Activated CD4-positive, CD25-positive, alpha-beta regulatory T cell treated with anti-CD3 and anti-CD28 coated beads, Interleukin-2, amount 50 U/mL, for 16 hours (primary cell): ENCODE measurements at places on chromosomes 7 and 10.
A peak's percentile ranks its signal among the peaks of the same experiment; 100 is the strongest.

DNA sequence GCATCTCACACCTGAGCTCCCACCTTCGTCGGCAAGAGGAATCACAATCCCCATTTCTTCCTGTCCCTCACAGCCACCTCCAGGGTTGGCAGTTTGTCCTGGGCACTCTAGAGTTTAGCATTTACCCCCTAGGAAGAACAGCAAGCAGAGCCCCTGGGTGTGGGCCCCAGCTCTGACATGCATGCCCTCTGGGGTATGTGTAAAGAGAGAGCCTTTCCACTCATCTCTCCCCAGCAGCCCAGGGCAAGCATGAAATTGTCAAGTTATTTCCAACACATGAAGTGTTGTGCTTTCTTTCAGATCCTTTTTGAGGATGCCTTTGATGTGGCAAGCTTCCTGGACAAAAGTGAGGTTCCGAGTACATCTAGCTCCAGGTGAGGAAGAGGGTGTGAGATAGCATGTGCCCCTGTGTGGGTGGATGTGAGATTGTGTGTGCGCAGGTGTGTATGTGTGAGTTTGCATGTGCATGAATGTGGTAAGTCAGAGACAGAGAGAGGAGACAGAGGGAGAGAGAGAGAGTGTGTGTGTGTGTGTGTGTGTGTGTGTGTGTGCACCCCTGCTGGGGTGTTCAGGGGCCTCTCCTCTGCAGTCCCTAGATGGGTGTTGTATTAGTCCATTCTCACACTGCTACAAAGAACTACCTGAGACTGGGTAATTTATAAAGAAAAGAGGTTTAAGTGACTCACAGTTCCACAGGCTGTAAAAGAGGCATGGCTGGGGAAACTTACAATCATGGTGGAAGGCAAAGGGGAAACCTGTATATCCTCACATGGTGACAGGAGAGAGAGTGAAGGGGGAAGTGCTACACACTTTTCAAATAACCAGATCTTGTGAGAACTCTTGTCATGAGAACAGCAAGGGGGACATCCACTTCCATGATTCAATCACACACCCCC is 18.1 kb downstream of the STRA8 start:
- DNase-seq: no peak

GRCh38 chr10:101319241-101319915 is 34.6 kb upstream of the BTRC start:
- no peak for DNase-seq

- DNase-seq: no peak
Observed at GRCh38 chr7:52584041-52584440, 451.4 kb upstream of the POM121L12 start.

DNA sequence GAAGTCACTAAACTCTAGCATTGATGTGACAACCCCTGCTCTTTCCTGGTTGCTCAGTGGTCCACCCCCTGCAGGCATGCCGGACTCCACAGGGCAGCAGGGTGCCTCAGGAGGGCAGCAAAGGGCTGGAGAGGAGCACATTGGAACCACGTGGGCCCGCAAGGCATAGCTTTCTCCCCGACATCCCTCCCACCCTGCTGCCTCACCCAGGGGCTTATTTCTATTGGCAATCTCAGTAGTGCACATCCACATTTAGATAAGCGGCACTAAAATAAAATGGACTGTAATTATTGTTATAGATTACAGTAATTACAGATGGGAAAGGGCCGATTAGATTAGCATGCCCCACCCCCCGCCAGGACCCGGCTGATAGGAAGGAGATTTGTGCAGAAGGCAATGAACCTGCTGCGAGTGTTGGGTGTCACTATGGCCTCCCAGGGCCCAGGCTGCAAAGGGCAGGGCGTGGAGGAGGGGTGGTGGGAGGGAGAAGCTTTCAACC is 580.1 kb downstream of the GRID1 start:
- DNase-seq: no peak

DNA sequence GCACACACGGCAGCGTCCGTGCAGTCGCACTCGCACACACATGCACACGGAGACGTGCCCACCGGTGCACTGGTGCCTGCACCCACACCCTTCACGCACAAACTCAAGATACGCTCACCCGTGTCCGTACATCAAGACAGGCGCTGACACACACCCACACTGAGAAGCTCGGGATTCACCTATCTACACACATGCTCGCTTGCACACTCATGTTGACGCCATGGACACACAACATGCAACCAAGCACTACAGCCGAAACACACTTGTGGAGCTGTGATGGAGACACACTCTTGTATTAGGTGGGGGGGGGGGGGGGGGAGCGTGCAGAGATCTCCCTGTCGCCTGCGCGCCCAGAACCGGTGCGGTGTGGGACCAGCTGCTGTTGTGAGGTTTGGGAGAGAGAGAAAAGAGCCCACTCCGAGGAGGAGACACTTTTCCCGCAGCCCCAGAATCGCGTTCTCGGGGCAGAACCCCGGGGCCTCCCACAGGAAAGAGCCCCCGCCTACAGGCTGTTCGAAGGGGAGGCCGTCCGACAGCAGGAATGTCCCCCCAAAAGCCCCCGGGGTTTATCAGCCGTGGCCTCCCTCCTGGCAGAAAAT is 605 bp upstream of the NFKB2 start:
- no peak for DNase-seq

GRCh38 chr10:72015841-72016240 is 51.6 kb downstream of the CHST3 start:
- DNase-seq: no peak

DNA sequence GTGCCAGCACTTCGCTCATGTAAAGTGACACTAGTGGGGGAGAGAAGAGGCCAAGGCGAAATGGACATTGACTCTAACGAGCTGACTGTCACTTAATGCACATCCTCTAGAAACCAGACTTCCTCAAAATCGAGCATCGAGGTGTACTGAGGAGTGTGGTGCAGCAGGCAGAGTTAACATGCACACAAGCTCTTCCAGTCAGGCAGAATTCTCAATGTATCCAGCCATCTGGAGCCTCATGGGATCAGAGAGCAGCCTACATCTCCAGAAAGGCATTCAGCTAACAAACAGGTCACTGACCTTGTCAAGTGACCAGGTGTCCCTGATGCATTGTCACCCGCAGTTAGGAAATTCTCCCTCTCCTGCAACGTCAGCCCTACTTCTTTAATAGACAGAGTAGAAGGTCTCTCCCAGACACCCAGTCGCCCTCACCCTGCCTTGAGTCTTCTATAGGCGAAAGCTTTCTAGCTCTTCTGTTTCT is 259.8 kb upstream of the AOAH start:
- no peak for DNase-seq

DNA sequence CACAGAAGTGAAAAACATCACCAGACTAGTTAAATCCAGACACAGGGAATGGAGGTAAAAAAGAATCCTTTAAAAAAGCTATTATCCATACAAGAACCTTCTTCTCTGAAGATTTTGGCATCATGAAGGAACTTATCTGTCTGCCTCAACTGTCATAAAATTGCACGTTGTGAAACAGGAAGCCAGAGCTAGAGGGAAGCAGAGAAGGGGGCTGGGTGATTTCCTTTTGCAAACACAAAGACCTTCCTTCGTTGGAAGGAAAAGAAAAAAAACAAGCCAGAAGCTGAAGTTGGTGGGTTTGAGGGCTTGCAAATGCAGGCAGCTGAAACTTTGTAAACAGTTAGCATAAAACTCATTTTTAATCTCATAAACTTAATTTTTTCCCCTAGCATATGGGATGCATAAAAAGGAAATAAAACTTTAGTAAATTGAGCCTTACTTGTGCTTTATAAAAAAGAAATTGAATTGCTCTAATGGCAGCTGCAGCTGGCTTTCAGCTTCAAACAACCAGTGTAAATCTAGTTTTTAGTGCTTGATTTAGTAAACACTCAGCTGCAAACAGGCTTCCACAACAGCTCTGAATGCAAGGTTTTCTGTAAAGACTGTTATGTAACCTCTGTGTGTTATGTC is 101.6 kb downstream of the OTUD1 start:
- no peak for DNase-seq

DNA sequence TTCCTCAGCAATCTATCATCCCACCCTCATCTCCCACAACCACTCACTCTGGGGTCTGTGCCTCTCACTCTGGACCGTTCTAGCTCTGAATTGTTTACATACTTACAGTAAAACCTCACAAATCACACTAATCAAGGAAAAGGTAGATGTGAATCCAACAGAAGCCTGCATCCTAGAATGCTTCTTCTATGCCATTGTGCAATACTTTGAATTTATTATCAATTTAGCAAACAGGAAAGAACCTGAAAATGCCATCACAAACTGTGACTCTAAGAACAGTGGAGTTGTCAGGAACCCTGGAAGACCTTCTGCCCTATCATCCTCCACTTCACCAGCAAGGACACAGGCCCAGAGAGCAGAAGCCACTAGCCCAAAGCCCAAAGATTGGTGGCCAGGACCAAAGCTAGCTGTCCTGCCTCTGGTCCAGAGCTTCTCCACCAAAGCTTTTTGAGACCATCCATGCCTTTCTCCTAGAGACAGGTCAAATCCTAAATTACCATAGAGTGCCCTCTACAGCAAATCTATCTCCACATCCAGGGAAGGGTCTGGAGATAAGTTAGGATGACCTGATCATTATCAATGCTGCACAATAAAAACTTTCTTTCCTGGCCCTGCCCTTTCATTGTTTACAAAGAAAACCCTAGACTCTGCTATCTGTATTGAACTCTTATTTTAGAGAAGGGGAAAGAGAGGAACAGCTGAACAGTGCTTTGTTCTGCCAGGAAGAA is 2.4 kb downstream of the SORBS1 start:
- DNase-seq: no peak

- no peak for DNase-seq
Observed at GRCh38 chr7:90563286-90563685, 32.8 kb upstream of the CDK14 start.

DNA sequence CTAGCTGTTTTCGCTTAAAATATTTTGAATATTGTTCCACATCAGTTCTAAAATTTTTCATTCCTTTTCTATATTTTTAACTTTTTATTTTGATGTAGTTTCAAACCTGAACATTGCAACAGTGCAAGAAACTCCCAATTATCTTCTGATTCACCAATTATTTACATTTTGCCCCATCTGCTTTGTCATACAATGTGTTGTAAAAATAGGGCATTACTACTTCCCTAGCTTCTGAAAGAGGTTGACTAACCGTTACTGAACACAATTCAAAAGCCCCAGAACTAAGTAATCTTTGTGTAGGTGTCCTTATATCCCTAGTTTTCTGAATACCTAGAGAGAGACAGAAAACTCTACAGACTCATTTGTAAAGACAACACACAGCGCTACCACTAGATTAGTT is 86.7 kb downstream of the AVL9 start:
- DNase-seq: no peak

DNA sequence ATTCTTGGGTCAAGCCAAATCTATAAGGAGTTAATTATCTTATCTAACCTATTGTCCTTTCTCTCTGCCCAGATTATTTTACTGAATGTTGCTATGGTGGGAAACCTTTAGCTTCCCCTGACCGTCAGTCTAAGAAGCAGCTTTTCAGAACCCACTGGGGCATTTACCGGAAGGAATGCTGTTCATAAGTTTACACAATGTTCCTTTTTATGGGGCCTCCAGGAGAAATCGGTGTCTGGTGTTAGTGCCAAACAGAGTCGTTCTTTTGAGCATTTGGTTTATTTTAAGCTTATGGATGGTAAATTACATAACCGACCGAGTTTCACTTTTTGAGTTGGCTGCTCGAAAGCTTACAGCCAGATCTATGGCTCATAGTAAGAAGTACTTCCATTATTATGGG is 111.9 kb downstream of the CACNB2 start:
- DNase-seq: no peak

DNA sequence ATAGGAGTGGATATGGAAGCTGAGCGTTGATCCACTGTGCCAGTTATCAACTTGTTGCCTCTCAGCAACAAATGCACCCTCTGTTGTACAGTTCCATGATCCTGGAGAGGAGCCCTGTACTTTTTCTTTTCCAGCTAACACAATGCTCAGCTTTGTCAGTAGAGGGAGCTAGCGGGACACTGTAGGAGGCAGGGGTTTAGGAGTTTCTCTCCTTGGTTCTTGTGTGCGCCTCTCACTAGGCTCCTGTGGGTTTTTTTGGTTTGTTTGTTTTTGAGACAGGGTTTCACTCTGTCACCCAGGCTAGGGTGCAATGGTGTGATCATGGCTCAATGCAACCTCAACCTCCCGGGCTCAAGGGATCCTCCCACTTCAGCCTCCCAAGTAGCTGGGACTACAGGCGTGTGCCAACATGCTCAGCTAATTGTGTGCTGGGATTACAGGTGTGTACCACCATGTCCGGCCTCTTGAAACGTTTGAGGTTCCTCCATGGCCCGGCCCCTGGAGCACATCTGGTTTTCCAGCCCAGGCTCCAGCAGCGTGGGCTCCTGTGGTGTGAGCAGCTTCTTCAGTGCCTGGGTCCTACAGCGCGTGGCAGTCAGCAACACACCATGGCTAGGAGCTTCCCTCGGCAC is 12.0 kb upstream of the MARVELD1 start:
- peak; percentile 11 for DNase-seq

- no peak for DNase-seq
Observed at GRCh38 chr10:8296090-8296733, 241.7 kb downstream of the GATA3 start.

- DNase-seq: no peak
Observed at GRCh38 chr7:155066417-155066950, 3.6 kb upstream of the HTR5A start.

GRCh38 chr7:326809-327232 is 36.9 kb downstream of the FOXL3 start:
- no peak for DNase-seq

GRCh38 chr10:45374350-45375052 is 485 bp downstream of the ALOX5 start:
- DNase-seq: no peak

DNA sequence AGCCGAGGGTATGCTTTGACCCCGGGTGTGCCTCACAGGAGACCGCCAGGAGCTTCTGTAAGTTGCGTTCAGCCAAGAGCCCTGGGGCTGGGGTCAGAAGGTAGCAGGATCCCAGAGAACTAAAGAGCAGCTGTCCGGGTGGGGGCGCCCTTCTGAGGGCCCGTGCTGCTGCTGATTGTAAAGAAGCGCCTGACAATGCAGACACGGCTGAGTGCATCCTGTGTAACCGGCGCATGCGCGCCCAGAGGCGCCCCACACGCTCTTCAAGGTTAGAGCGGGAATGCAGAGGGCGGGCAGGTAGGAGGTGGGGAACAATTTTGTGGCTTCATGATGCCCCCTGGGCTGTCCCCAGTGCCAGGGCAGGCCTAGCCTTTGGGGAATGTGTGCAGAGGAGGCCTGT is 210.2 kb upstream of the CTBP2 start:
- no peak for DNase-seq
